ENCODE measurements at places on chromosomes 7 and 10.

GRCh38 chr10:70729763-70730357, 55.3 kb downstream of the TBATA start:
- H3K4me3 ChIP-seq = no peak overlapping the region
- no peaks in the 10 kb centered on the region for H3K4me1 ChIP-seq
- H3K27ac ChIP-seq = no peak overlapping the region
- no peaks in the 10 kb centered on the region for H3K27me3 ChIP-seq

- H3K36me3 ChIP-seq = peaks cover 1% of the 10 kb centered on the region
- no peak overlapping the region for H3K4me3 ChIP-seq
- peak overlapping the region; percentile 36 for H3K27ac ChIP-seq
- H3K27me3 ChIP-seq = no peaks in the 10 kb centered on the region
- peaks cover 26% of the 10 kb centered on the region for H3K4me1 ChIP-seq
Measured at GRCh38 chr10:21406595-21407193, 118.8 kb downstream of the SKIDA1 start.

- DNase-seq = no peak
- H3K36me3 ChIP-seq = peaks cover 28% of the 10 kb centered on the region
- no peaks in the 10 kb centered on the region for H3K27me3 ChIP-seq
- H3K4me3 ChIP-seq = no peak overlapping the region
Measured at GRCh38 chr10:31902625-31903024, 26.0 kb downstream of the ARHGAP12 start.

DNA sequence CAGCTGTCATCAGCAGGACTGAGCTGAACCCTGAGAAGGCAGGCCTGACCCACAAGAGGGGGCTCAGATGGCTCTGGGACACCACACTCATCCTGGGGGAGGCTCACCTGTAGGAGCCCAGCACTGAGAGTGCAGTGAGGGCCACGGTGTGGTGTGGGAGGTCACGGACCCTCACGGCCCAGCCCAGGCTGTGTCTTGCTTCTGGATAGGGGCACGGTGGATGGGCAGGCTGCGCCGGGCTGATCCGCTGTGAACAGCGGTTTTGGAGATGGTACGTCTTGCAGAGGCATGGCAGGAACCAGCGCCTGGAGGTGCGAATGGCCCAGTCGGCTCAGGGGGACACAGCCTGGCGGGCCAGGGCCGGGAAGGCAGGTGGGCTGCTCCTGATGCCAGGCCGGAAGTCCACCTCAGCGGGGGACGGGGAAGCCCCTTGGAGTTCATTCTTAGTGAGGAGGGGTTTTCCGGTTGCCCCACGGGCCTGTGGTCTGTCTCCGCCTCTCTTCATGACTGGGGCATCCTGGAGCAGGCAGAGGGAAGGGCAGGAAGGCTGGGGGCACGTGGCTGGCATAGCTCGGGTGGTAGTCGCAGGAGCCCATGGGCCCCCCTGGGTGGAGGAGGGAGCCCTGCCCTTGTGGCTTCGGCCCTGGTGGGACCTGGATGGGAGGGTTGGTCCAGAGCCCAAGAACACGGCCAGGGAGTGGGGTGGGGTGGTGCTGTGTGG, 112.5 kb downstream of the UNCX start:
- no peak for DNase-seq
- H3K27me3 ChIP-seq = peaks cover 41% of the 10 kb centered on the region
- H3K36me3 ChIP-seq = no peaks in the 10 kb centered on the region
- no peak overlapping the region for H3K4me3 ChIP-seq
- no peaks in the 10 kb centered on the region for H3K4me1 ChIP-seq

DNA sequence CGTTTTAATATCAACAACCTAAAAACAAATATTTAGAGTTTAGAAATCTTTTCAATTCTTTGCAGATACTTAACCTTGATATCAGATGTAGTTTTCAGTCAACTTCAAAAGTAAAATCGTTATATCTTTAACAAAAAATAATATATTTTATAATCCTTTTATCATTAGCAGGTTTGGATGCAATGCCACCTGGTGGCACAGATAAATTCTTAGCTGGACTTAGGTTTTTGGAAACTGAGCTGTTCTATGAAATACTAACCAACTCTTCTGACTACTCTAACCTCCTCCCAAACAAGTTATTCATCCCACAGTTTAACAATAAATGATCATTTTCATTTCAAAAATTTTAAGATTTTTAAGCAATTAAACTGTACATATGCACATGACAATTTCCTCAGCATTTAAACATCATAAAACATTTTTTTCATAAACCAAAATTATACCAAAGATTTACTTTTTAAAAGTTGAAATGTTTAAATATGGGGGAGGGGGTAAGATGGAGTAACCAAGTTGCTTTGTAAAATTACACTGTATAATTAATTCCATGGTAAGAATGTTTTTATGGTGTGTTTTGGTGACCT, 56.9 kb downstream of the HIBADH start:
- H3K4me1 ChIP-seq = peaks cover 13% of the 10 kb centered on the region
- no peak overlapping the region for H3K27ac ChIP-seq
- H3K4me3 ChIP-seq = no peak overlapping the region
- DNase-seq = peak; percentile 38

DNA sequence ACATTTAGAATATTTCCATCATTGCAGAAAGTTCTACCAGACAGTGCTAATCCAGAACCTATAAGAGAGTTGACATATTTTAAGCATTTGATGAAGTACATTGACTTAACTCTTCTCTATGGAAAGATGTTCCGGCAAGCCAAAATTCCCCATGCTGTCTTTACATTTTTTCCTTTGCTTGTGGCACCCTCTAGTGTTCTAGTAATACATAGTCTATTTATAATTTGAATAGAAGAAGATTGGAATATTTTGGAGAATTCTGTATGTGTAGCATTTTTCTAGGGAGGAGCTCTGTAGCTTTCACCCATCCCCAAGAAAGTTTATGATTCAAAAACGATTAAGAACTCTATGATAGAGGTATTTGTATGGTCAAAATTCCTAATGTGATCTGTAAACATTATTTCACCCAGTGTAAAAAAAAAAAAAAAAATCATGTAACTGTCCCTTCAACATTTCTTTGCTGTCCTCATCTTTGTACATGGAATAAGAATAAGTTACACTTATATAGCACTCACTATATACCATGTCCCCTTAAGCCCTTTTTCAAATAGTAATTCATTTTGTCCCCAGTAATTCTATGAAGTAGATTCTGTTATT, 33.2 kb downstream of the NRF1 start:
- no peak overlapping the region for H3K27ac ChIP-seq
- peaks cover 15% of the 10 kb centered on the region for H3K4me1 ChIP-seq
- peak; percentile 62 for DNase-seq
- no peaks in the 10 kb centered on the region for H3K27me3 ChIP-seq
- peaks cover 6% of the 10 kb centered on the region for H3K36me3 ChIP-seq

DNA sequence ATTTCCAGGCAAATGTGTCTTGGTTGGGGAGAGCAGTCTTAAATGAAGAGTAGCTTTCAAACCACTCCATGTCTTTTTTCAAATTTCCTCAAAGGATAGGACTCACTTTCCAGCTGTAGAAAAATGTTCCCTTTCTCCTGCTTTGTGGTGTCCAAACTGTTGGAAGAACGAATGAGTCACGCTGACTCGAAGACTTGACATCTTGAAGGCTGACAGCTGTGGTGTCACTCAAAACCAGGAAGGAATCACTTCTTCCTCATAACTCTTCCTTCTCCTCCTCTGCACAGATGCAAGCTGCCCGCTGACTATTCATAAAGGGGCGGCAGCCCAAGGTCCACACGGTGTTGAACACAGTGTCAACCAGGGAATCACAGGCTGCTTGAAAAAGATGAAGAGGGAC, 19.2 kb downstream of the PLA2G12B start:
- DNase-seq = peak; percentile 34
- no peaks in the 10 kb centered on the region for H3K27me3 ChIP-seq
- H3K36me3 ChIP-seq = no peaks in the 10 kb centered on the region

GRCh38 chr7:138579671-138580070, 119.6 kb downstream of the TRIM24 start:
- DNase-seq = no peak
- no peak overlapping the region for H3K4me3 ChIP-seq
- H3K4me1 ChIP-seq = no peaks in the 10 kb centered on the region
- peaks cover 48% of the 10 kb centered on the region for H3K36me3 ChIP-seq
- no peak overlapping the region for H3K27ac ChIP-seq
- no peaks in the 10 kb centered on the region for H3K27me3 ChIP-seq

- H3K36me3 ChIP-seq = no peaks in the 10 kb centered on the region
- H3K4me3 ChIP-seq = no peak overlapping the region
- H3K4me1 ChIP-seq = peaks cover 7% of the 10 kb centered on the region
Measured at GRCh38 chr7:18437101-18437500, 58.4 kb upstream of the HDAC9 start.

GRCh38 chr7:83148776-83149175, 13.9 kb downstream of the PCLO start:
- peaks cover 23% of the 10 kb centered on the region for H3K4me1 ChIP-seq
- no peak overlapping the region for H3K4me3 ChIP-seq
- no peak overlapping the region for H3K27ac ChIP-seq
- peak; percentile 6 for DNase-seq

GRCh38 chr7:50598460-50599343, 33.5 kb upstream of the DDC start:
- no peaks in the 10 kb centered on the region for H3K4me1 ChIP-seq
- H3K27me3 ChIP-seq = no peaks in the 10 kb centered on the region
- H3K4me3 ChIP-seq = no peak overlapping the region
- no peak for DNase-seq
- no peak overlapping the region for H3K27ac ChIP-seq

- no peak overlapping the region for H3K4me3 ChIP-seq
- no peak for DNase-seq
- H3K36me3 ChIP-seq = peaks cover 5% of the 10 kb centered on the region
- no peaks in the 10 kb centered on the region for H3K27me3 ChIP-seq
- H3K27ac ChIP-seq = no peak overlapping the region
Measured at GRCh38 chr10:117353684-117354083, 21.6 kb downstream of the PDZD8 start.

GRCh38 chr7:151999424-152000090, 25.9 kb upstream of the GALNT11 start:
- H3K27me3 ChIP-seq = peaks cover 17% of the 10 kb centered on the region
- H3K36me3 ChIP-seq = no peaks in the 10 kb centered on the region
- no peak overlapping the region for H3K4me3 ChIP-seq
- H3K27ac ChIP-seq = no peak overlapping the region
- DNase-seq = no peak

- H3K4me3 ChIP-seq = peak overlapping the region; percentile 58
- H3K27me3 ChIP-seq = no peaks in the 10 kb centered on the region
- H3K27ac ChIP-seq = peak overlapping the region; percentile 95
- DNase-seq = peak; percentile 92
Measured at GRCh38 chr7:75732764-75733630, 5.7 kb downstream of the HIP1 start.

DNA sequence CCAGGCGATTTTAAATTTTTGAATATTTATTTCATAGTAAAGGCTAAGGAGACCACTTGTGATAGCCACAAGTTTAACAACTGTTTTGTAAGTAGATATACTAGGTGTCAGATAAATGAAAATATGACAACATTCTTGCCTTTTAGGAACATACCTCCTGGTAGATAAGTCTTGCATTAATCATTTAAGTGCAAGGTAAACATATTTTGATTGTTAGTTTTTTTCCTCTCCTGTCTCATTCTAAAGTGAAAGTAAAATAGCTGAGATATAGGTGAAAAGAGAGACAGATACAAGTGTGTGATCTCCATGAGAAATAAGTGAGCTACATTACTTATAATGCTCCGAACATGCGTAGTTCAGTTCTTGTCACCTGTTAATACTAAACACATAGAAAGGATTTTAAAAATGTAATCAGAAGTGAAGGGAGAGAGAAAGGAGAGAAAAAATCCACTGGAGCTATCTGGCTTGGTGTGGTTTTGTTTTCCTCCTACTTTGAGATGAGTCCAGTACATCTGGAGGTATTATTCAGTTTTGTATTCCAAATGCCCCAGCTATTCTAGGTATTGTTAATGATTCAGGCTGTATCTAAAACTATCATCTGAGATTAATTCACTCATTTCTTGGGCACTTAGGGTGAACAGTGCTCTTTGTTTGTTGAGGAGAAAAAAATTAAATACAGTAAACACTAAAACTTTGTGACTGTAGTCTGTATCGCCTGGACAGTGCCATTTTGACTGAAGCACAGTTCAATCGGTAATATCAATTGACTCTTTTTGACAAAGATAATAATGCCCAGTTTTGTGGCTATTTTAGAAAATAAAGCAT, 21.2 kb downstream of the GLCCI1 start:
- peak overlapping the region; percentile 26 for H3K4me3 ChIP-seq
- H3K4me1 ChIP-seq = peaks cover 6% of the 10 kb centered on the region
- no peaks in the 10 kb centered on the region for H3K36me3 ChIP-seq
- H3K27me3 ChIP-seq = no peaks in the 10 kb centered on the region
- no peak for DNase-seq

GRCh38 chr7:81408728-81409127, 361.1 kb downstream of the HGF start:
- H3K36me3 ChIP-seq = no peaks in the 10 kb centered on the region
- peak; percentile 6 for DNase-seq
- no peaks in the 10 kb centered on the region for H3K27me3 ChIP-seq
- H3K4me3 ChIP-seq = no peak overlapping the region

GRCh38 chr7:112707655-112708054, 82.5 kb downstream of the TMEM168 start:
- H3K36me3 ChIP-seq = no peaks in the 10 kb centered on the region
- no peak for DNase-seq
- no peaks in the 10 kb centered on the region for H3K4me1 ChIP-seq
- no peaks in the 10 kb centered on the region for H3K27me3 ChIP-seq

GRCh38 chr10:127878475-127879055, 14.2 kb downstream of the CLRN3 start:
- no peak overlapping the region for H3K4me3 ChIP-seq
- no peaks in the 10 kb centered on the region for H3K27me3 ChIP-seq
- no peak for DNase-seq
- peaks cover 8% of the 10 kb centered on the region for H3K4me1 ChIP-seq
- H3K27ac ChIP-seq = no peak overlapping the region

GRCh38 chr7:133688483-133689239, 435.8 kb downstream of the EXOC4 start:
- no peaks in the 10 kb centered on the region for H3K27me3 ChIP-seq
- peaks cover 22% of the 10 kb centered on the region for H3K4me1 ChIP-seq
- H3K36me3 ChIP-seq = peaks cover 6% of the 10 kb centered on the region

DNA sequence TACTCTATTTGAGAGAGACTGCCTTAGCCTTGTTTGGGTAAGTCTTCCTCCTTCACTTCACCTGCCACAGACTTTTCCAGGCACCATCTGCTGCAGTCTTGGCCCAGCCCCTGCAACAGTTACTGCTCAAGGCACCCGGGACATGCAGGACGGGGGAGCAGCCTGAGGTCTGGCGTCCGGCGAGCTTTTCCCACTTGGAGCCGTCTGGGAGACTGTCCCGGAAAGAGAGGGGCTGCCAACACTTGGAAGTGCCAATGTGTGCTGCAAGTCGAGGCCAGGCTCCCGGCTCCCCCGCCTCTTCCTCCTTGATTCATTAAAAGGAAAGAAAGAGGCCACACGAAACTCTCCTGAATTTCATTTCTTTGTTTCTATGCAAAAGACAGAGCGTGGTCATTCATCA, 13.7 kb downstream of the HTRA1 start:
- H3K36me3 ChIP-seq = peaks cover 21% of the 10 kb centered on the region
- H3K4me1 ChIP-seq = peaks cover 21% of the 10 kb centered on the region
- H3K27me3 ChIP-seq = no peaks in the 10 kb centered on the region
- H3K4me3 ChIP-seq = no peak overlapping the region

- H3K36me3 ChIP-seq = no peaks in the 10 kb centered on the region
- no peak overlapping the region for H3K27ac ChIP-seq
- DNase-seq = no peak
- H3K27me3 ChIP-seq = no peaks in the 10 kb centered on the region
- H3K4me1 ChIP-seq = peaks cover 26% of the 10 kb centered on the region
Measured at GRCh38 chr7:41113719-41114118, 589.2 kb downstream of the INHBA start.

- no peak overlapping the region for H3K27ac ChIP-seq
- H3K4me3 ChIP-seq = no peak overlapping the region
- H3K36me3 ChIP-seq = peaks cover 17% of the 10 kb centered on the region
- H3K27me3 ChIP-seq = no peaks in the 10 kb centered on the region
Measured at GRCh38 chr10:74213571-74214162, 62.6 kb downstream of the ADK start.

- H3K27me3 ChIP-seq = no peaks in the 10 kb centered on the region
- no peak for DNase-seq
- H3K27ac ChIP-seq = no peak overlapping the region
- H3K4me3 ChIP-seq = no peak overlapping the region
- H3K4me1 ChIP-seq = peaks cover 8% of the 10 kb centered on the region
Measured at GRCh38 chr10:17802350-17802749, 6.8 kb upstream of the MRC1 start.
